ENCODE measurements at places on chromosomes 11 and 22. TPM values are rescaled to one million over a fixed set of nuclear protein-coding genes. Genes with fewer than 3 reads are reported as not detected.

Gene GRM5
- 0.17 TPM for total RNA-seq

Gene GPHA2
- total RNA-seq = not detected

Gene BRD1
- 53.0 TPM for total RNA-seq

Gene OR52N4
- total RNA-seq = not detected

Gene INS
- 1,584 TPM for total RNA-seq

DNA sequence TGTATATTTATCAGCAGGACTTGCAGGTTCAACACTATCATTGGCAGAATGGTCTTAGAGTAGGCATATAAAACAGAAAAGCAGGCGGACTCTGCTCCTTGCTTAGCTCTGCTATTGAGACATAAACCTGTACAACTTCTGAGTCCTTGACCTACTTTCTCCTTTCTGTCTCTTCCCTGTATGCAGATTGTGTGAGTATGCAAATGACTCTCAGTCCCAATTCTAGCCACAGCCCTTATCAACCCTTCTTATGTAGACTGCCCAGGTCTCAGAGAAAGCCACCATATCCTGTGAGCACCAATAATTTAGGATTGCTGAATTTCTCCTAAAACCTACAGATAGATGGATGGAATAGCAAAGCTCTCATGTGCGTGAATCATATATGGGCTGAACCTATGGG lies 367.6 kb upstream of the DDI1 start:
- H3K4me1 ChIP-seq = no peaks in the 10 kb centered on the region
- H3K4me3 ChIP-seq = no peak overlapping the region
- no peak overlapping the region for H3K27ac ChIP-seq
- peaks cover 2% of the 10 kb centered on the region for H3K27me3 ChIP-seq

GRCh38 chr11:1232021-1232882 lies 9.4 kb downstream of the MUC5B start:
- no peaks in the 10 kb centered on the region for H3K27me3 ChIP-seq
- H3K27ac ChIP-seq = no peak overlapping the region
- no peak for DNase-seq
- no peaks in the 10 kb centered on the region for H3K36me3 ChIP-seq
- no peaks in the 10 kb centered on the region for H3K4me1 ChIP-seq

DNA sequence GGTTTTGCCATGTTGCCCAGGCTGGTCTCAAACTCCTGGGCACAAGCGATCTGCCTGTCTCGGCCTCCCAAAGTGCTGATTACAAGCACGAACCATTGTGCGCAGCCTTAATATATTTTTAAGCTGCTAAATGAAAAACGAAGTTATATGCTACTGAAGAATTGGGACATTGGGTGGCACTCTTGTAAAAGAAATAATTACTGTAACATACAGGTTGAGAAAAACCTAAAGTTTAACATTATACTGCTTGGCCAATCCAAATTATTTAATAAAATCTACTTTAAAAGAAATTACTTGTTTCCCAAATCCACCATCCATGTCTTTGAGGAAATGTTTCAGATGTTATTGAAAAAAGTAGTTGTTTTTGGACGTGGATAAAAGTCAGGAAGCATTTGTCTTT lies 37.9 kb upstream of the ARHGAP32 start:
- no peaks in the 10 kb centered on the region for H3K4me1 ChIP-seq
- H3K36me3 ChIP-seq = peaks cover 26% of the 10 kb centered on the region
- no peak overlapping the region for H3K27ac ChIP-seq
- H3K27me3 ChIP-seq = no peaks in the 10 kb centered on the region
- no peak for DNase-seq

DNA sequence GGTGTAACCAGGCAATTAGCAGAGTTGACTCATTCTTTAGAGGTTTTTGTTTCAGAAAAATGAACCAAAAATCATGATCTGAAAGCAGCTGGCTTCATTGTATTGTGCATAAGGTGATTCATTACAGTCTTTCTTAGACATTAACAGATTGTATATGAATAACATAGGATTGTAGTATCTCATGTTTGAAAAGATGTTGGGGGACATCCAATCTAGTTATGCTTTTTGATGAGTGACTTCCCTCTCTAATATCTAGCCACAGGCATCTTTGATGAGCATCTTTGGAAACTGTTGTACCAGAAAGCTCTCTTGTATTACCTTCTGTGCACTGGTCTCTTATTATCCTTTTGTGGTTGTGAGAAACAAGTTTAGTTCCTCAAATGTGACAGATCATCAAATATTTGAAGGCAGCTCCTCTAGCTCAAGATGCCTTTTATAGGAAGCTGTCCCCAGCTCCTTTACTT lies 8.3 kb downstream of the GRK3 start:
- H3K4me1 ChIP-seq = peaks cover 8% of the 10 kb centered on the region
- no peaks in the 10 kb centered on the region for H3K36me3 ChIP-seq
- H3K27me3 ChIP-seq = peaks cover 7% of the 10 kb centered on the region
- H3K27ac ChIP-seq = no peak overlapping the region

DNA sequence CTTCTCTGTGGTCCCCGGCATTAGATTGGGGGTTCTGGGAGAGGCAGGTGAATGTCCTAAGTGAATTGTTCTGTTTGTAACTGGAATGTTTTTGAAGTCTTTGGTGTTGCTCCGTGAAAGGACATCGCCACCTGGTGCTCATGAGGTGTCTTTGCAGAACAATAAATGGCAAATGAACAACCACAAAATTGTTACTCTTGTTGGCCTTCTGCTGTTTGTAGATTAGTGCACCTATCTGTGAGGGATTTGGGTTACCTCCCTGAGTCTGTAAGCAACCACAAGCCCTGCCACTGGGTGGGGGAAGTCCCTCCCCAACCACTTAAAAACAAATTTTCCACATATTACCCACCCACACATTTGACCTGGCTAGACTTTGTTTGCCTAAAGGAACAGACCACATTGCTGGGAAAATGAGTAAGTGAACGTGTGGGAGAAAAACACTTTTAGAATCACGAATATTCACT lies 4.7 kb downstream of the MPEG1 start:
- no peaks in the 10 kb centered on the region for H3K27me3 ChIP-seq
- H3K27ac ChIP-seq = peak overlapping the region; percentile 16
- peaks cover 9% of the 10 kb centered on the region for H3K36me3 ChIP-seq
- no peak for DNase-seq

DNA sequence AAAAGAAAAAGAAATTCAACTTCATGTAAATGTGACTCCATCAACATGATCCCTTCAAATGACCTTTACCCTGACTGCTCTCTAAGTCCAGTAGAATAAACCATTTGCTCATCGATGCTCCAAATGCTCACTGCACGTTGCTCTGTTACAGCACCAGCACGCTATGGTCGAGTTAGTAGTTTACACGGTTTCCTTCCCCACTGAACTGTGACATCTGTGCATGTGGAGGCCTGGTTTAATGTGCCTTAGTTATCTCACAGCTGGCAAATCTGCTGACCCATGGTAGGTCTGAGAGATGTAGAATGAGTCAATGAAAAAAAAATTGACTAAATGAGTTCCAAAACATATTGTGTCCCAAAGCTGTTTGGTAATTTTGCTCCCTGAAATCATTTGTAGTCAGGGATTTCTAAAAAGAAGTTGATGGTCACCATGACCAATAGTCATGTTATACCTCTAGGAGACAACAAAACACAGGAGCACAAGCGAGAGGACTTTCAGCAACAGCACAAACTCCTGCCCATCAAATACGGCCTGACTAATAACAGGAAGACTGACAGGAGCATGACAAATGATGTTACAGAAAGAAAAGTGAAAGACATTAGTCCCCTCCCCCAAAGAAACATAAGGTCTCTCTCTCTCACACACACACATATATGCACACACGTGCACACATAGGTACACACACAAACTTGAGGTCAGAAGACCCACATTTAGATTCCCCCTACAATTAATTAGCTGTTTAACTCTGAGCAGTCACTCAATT lies 624.5 kb downstream of the OPCML start:
- H3K36me3 ChIP-seq = peaks cover 3% of the 10 kb centered on the region
- peaks cover 40% of the 10 kb centered on the region for H3K27me3 ChIP-seq
- no peak for DNase-seq
- no peak overlapping the region for H3K4me3 ChIP-seq
- no peak overlapping the region for H3K27ac ChIP-seq
- peaks cover 36% of the 10 kb centered on the region for H3K4me1 ChIP-seq

DNA sequence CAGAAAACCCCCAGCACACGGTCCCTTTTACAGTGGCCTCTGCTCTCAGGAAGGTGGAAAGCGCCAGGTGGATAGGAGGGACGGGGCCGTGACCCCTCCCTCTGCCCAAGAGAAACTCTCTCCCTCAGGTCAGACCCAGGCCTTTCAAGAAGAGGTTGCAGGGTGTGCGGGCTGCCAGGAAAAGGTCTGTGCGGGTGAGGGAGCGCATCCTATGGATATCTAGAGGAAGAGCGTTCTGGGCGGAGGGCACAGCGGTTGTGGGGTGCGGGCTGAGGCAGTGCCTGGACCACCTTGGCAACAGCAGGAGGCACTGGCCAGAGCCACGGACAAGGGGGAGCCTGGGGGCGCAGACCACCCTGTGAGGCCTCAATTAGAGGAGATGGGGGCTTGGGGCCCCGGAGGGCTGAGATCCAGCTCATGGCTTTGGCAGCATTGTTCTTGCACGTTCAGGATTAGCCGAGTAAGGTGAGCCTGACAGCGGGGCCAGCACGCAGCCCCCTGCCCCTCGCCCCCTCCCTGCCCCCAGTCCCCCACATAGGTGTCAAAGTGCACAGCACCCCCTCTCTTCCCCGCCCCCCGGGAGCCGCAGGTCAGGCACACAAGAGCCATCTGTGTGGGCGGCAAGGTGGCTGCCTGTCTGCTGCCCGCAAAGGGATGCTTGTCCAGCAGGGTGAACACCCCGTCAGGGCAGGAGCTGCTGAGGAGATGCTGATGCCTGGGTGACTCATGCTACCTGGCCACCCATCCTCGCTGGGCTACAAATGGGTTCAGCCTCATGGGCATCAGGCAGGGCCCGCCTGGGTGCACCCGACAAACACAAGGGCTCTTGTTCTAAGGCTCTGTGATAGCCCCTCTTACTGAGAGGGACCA lies 92.8 kb upstream of the KCNQ1OT1 start:
- no peak overlapping the region for H3K4me3 ChIP-seq
- H3K36me3 ChIP-seq = no peaks in the 10 kb centered on the region
- H3K27me3 ChIP-seq = peaks cover 7% of the 10 kb centered on the region
- peaks cover 33% of the 10 kb centered on the region for H3K4me1 ChIP-seq

GRCh38 chr11:3723014-3723708 lies 52.0 kb upstream of the CHRNA10 start:
- no peak for DNase-seq
- H3K36me3 ChIP-seq = peaks cover 40% of the 10 kb centered on the region
- no peak overlapping the region for H3K4me3 ChIP-seq
- H3K27ac ChIP-seq = no peak overlapping the region
- H3K27me3 ChIP-seq = no peaks in the 10 kb centered on the region
- H3K4me1 ChIP-seq = peaks cover 6% of the 10 kb centered on the region

- no peak overlapping the region for H3K4me3 ChIP-seq
- H3K36me3 ChIP-seq = no peaks in the 10 kb centered on the region
- H3K27me3 ChIP-seq = peaks cover 18% of the 10 kb centered on the region
- H3K4me1 ChIP-seq = peaks cover 27% of the 10 kb centered on the region
- peak; percentile 65 for DNase-seq
- H3K27ac ChIP-seq = no peak overlapping the region
Measured at GRCh38 chr11:2215561-2216399, 44.2 kb upstream of the TH start.

DNA sequence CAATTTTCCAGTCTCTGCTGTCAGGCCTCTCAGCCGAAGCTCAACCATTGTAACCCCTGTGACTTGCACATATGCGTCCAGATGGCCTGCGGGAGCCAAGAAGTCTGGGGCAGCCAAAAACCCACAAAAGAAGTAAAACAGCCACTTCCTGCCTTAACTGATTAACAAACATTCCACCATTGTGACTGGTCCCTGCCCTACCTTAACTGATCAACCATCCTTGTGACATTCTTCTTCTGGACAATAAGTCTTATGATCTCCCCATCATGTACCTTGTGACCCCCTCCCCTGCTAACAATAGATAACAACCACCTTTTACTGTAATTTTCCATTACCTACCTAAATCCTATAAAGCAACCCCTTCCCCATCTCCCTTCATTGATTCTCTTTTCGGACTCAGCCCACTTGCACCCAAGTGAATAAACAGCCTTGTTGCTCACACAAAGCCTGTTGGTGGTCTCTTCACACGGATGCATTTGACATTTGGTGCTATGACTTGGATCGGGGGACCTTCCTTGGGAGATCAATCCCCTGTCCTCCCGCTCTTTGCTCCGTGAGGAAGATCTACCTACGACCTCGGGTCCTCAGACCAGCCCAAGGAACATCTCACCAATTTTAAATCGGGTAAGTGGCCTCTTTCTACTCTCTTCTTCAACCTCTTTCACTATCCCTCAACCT lies 1.3 kb upstream of the NDUFC2 start:
- peak overlapping the region; percentile 67 for H3K4me3 ChIP-seq
- H3K27ac ChIP-seq = peak overlapping the region; percentile 39
- DNase-seq = no peak
- peaks cover 16% of the 10 kb centered on the region for H3K4me1 ChIP-seq

- peaks cover 32% of the 10 kb centered on the region for H3K27me3 ChIP-seq
- H3K4me3 ChIP-seq = no peak overlapping the region
- H3K4me1 ChIP-seq = peaks cover 7% of the 10 kb centered on the region
- no peak for DNase-seq
Measured at GRCh38 chr22:34070051-34070450, 149.8 kb upstream of the LARGE1 start.

- H3K4me1 ChIP-seq = no peaks in the 10 kb centered on the region
- no peak overlapping the region for H3K4me3 ChIP-seq
- peak; percentile 61 for DNase-seq
- H3K27ac ChIP-seq = no peak overlapping the region
- H3K36me3 ChIP-seq = no peaks in the 10 kb centered on the region
- peaks cover 83% of the 10 kb centered on the region for H3K27me3 ChIP-seq
Measured at GRCh38 chr22:49726701-49727101, 101.0 kb downstream of the BRD1 start.

DNA sequence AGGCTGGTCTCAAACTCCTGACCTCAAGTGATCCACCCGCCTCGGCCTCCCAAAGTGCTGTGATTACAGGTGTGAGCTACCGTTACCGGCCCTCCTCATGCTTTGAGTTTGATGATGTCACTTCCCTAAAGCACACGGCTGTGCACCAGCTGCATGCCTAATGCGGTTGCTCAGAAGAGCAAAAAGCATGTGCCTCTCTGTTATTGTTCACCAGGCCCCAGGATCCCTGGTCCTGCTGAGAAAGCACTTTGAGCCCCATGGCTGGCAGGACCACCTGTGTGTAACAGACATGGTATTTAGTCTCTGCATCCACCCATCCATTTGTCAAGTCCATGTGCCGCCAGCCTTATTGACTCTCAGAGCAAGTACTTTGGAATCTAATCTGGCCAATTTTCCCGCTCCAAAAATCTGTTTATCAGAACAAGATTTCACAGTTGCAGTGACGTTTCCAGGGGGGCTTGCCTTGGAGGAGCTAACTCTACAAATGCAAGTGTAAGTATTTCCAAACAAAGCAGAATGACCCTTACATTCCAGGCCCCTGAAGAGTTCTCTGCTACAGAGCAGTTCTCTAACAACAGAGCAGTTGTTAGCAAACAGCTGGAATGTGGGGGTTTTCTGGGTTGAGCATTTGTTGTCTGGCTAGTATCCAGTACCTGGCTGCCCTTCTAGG lies 89.4 kb downstream of the LDLRAD3 start:
- DNase-seq = no peak
- H3K27me3 ChIP-seq = no peaks in the 10 kb centered on the region
- peaks cover 2% of the 10 kb centered on the region for H3K36me3 ChIP-seq
- H3K27ac ChIP-seq = no peak overlapping the region
- H3K4me3 ChIP-seq = no peak overlapping the region
- peaks cover 36% of the 10 kb centered on the region for H3K4me1 ChIP-seq

GRCh38 chr11:122789907-122790306 lies 48.4 kb upstream of the CRTAM start:
- no peak overlapping the region for H3K4me3 ChIP-seq
- H3K36me3 ChIP-seq = no peaks in the 10 kb centered on the region
- H3K27me3 ChIP-seq = peaks cover 3% of the 10 kb centered on the region

GRCh38 chr11:69501121-69501489 lies 19.6 kb downstream of the LINC01488 start:
- H3K36me3 ChIP-seq = no peaks in the 10 kb centered on the region
- no peaks in the 10 kb centered on the region for H3K4me1 ChIP-seq
- DNase-seq = no peak
- H3K27me3 ChIP-seq = no peaks in the 10 kb centered on the region
- no peak overlapping the region for H3K4me3 ChIP-seq
- no peak overlapping the region for H3K27ac ChIP-seq
